ENCODE measurements at places on chromosomes 13 and 19.

GRCh38 chr19:15452111-15453047 is 2.6 kb upstream of the WIZ start:
- peak; percentile 8 for DNase-seq

DNA sequence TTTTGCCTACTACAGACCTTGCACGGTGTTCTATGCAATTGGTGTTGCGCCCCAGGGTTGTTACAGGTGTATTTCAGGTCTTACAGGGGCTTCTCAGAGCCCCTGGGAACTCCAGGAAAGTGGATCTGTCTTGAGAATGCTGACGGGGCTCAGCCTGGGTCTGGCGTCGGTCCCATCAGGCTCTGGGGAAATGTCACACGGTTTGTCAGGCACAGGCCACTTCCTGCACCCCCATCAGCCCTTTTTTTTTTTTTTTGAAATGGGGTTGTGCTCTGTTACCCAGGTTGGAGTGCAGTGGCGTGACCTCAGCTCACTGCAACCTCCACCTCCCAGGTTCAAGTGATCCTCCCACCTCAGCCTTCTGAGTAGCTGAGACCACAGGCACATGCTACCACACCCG is 13.2 kb downstream of the CLEC4G start:
- no peak for DNase-seq

DNA sequence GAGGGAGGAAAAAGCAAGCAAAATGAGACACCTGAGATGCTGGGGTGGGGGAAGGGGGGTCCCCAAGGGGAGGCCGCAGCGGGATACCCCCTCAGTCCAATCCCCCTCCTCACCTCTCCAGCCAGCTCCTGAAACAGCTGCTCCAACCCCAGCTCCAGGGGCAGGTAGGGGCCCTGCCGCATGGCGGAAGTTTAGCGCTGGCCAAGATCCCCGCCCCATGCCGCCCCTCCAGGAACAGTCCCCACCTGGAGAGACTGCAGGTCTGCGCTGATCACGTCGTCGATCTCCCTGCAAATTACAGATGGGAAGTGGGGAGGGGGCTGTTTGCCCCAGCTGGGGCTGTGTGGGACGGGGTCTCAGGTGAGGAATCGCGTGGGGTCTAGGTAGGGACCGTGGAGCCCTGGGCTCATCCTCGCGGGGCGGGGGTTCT is 9.0 kb downstream of the CAPN12 start:
- DNase-seq = no peak

DNA sequence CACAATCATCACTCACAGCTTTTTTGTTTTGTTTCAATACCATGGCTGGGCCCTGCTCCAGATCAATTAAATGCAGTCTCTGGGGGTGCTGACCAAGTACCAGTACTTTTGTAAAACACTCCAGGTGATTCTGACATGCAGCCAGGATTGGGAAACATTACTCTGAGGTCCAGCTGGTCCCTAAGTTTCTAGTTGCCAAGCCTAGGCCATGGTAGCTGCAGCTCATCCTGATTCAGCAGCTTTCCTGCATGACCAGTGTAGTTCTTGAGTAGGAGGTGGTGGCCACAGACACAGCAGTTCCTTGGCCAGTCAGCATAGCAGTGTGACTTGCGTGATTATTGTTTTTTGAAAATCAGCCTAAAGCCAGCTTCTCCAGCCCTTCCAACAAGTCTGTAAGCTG is 859.1 kb downstream of the DIAPH3 start:
- DNase-seq = no peak

GRCh38 chr13:76019421-76020044 is 383.4 kb downstream of the LMO7 start:
- no peak for DNase-seq

DNA sequence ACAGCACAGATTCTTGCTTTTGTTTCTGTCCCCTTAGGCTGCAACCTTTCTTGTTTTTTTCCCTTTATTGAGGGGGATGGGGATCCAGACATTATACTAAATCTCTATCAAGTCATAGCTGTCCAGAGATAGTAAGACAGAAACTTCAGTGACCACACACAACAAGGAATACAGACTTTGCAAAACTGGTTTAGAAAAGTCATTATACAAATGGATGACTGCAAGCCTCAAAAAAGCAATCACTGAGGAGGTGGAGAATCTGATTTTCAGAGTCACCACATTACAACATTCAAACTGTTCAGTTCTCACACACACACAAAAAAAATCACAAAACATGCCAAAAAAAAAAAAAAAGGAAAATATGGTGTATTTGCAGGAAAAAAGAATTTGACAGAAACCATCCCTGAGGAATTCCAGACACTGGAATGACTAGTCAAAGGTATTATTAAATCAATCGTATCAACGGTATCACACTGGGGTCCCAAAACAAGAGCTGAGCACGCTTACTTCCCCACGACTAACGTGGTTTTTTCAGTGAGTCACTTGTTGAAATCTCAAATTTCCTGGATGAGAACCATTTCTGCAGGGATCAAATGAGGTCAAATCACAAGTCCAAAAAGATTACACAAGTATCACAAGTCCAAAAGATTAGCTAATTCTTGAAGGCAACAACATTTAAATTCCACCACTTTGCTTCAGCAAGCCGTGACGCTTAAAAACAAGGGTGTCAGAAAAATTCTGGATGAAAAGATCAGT is 41.2 kb downstream of the USP12 start:
- no peak for DNase-seq

GRCh38 chr13:22836475-22836874 is 344.3 kb upstream of the SGCG start:
- DNase-seq = no peak

- no peak for DNase-seq
These were observed 4.2 kb downstream of the PTGIR start for GRCh38 chr19:46620716-46621115.

DNA sequence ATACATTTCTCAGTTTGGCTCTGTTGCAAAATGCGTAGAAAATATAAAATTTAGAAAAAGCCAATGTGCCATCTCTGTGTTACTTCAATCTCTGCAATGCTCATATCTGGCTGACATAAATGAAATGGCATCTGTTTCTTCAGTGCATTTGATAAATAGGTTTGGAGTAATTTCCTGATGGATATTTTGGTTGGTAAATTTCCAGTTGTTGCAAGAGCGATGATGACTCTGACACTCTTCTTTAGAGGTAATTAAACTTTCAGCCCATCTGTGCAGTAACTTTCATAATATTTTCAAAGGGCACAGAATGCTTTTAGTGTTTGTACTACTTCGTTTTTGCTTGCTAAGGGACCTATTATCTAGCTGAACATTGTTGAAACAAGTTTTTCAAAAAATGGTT is 1286.4 kb downstream of the PCDH9 start:
- no peak for DNase-seq

- no peak for DNase-seq
These were observed at the start of gene KMT2B for GRCh38 chr19:35717665-35718344. TSS of gene KMT2B (plus strand) at chr19:35718003. CDS start at chr19:35718019, 16 bp downstream.

DNA sequence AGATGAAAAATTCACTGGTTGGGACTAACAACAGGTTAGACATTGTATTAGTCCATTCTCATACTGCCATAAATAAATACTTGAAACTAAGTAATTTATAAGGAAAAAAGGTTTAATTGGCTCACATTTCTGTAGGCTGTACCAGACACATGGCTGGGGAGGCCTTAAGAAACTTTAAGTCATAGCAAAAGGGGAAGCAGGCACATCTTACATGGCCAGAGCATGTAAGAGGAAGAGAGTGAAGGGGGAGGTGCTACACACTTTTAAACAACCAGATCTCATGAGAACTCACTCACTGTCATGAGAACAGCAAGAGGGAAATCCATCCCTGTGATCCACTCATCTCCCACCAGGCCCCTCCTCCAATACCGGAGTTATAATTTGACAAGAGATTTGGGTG is 125.9 kb downstream of the SUCLA2 start:
- no peak for DNase-seq

DNA sequence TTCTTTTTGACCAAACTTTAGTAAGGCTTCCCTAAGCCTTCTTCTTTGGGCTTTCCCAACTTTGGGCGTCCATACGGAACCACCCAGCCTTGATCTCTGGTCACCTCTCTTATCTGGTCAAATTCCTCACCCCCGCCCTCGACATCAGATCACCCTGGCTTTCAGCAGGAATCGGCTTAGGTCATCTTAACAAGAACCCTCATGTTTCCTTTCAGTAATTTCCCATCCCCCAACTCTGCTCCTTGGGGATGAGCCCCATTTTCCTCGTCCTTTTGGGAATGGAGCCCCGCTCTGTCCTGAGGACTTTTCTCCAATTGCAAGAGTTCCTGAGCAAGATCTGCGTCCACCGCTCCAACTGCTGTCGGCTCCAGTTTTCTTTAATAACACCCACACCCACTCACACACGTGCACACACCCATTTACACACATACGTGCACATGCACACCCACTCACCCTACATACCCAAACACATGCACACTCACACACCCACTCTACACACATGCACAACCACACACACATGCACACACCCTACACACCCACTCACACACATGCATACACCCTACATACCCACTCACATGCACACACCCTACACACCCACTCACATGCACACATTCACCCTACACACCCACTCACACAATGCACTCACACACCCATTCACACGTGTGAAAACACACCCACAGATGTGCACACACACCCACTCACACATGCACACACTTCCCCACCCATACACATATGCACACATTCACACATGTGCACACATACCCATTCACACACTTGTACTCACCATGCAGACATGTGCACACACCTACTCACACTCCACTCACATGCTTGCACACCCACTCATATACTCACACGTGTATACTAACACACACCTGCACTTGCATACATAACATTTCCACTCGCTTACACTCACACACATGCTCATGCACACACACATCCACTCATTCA is 87.0 kb upstream of the TM9SF2 start:
- DNase-seq = no peak

DNA sequence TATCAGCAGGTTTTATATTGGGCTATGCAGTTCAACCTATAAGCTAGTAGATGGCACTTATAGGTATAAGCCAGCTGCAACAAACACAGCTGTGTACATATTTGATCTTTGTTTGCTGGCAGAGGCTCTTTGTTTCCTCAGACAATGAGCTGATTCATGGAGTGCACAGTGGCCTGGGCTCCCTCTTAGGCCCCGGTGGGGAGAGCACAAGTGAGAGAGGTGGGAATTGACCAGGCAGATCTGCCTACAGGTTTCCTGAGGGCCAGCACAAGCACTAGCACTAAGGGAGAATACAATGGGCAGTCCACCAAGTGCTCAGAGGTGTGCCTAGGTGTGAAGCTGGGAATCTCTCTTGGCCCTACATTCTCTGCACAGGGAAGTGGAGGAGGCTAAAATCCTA is 1390.7 kb downstream of the SLITRK5 start:
- no peak for DNase-seq

GRCh38 chr13:44842158-44842557 is 147.1 kb downstream of the NUFIP1 start:
- DNase-seq = no peak

DNA sequence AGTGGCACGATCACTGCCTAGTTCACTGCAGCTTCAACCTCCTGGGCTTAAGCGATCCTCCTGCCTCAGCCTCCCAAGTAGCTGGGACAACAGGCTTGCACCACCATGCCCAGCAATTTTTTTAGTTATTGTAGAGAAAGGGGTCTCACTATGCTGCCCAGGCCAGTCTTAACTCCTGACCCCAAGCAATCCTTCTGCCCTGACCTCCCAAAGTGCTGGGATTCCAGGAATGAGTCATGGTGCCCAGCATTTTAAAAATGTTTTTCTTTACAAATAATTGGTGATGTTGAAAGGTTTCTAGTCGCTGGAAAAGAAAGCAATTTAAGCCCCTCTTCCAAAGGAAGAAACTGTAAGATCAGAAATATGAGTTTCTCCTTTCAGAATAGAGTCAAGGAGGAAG is 19.4 kb downstream of the DYRK1B start:
- no peak for DNase-seq

- no peak for DNase-seq
These were observed 4.9 kb downstream of the CALM3 start for GRCh38 chr19:46606019-46606418.

- no peak for DNase-seq
These were observed 116.8 kb upstream of the SPATA13 start for GRCh38 chr13:24043590-24044350.

DNA sequence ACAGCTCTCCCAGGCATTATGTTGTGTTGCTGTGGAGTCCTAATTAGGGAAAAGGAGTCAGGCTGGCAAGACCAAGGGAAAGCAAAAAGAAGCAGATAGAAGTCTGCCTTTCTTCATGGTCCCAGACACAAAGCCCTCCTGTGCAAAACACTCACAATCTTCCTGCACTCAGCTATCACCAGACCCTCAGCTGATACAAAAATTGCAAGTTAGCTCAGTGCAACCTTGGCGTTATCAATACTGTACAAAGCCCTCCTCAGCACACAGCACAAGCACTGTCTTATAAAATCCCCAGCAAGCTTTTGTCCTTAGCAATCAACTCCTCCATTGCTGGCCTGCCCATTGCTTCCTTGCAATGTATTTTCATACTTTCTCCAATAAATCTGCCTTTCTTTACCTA is 3.2 kb downstream of the OR7C2 start:
- no peak for DNase-seq

GRCh38 chr19:18593367-18594095 is 4.9 kb downstream of the REX1BD start:
- DNase-seq = no peak

- peak; percentile 26 for DNase-seq
These were observed at the start of gene RGS9BP for GRCh38 chr19:32675720-32676185. TSS of gene RGS9BP (plus strand) at chr19:32675848. CDS start at chr19:32676264, 416 bp downstream.

DNA sequence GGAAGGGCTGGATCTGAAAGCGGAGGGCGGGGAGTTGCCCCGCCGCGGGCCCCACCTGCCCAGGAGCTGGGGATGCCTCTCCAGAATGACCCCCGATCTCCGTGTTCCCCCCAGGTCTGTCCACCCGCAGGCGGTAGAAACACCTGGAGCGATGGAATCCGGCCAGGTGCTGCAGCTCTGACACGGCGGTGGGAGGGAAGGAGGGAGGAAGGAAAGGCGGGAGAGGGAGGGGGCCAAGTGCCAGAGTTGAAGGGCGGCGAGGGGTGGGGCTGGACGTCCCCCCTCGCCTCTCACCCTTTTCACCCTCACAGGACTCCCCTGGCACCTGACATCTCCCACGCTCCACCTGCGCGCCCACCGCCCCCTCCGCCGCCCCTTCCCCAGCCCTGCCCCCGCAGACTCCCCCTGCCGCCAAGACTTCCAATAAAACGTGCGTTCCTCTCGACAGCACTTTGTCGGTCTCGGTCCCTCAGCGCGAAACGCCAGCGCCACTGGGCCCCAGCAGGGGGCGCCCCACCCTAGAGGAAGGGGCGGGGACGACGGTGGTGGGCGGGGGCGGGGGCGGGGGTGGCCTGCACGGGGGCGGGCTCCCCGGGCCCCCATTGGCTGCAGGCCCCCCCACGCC is 337 bp upstream of the FXYD7 start:
- no peak for DNase-seq

GRCh38 chr13:108702171-108702570 is 72.8 kb downstream of the MYO16 start:
- DNase-seq = no peak

Data from AG04450 (cell line).